ENCODE measurements at places on chromosomes 7 and 10.

DNA sequence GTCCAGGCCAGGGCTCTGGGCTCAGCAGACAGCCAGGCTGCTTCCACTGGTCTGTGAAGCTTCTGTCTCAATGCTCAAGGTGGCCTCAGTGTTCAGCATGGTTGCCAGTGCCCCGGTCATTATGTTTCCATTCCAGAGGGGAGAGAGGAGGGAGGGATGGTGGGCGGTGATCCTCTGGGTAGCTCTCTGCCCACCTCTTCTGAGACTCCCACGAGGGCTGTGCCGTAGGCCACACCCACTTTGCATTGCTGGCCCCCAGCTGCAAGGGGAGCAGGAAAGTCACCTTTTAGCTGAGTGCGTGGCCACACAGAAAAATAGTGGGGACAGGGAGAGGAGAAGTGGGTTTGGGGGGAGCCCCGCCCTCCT is 42.5 kb downstream of the FOXK1 start:
- no peak for DNase-seq

- no peak for DNase-seq
Observed at GRCh38 chr7:123849855-123850254, 4.9 kb downstream of the HYAL4 start.

DNA sequence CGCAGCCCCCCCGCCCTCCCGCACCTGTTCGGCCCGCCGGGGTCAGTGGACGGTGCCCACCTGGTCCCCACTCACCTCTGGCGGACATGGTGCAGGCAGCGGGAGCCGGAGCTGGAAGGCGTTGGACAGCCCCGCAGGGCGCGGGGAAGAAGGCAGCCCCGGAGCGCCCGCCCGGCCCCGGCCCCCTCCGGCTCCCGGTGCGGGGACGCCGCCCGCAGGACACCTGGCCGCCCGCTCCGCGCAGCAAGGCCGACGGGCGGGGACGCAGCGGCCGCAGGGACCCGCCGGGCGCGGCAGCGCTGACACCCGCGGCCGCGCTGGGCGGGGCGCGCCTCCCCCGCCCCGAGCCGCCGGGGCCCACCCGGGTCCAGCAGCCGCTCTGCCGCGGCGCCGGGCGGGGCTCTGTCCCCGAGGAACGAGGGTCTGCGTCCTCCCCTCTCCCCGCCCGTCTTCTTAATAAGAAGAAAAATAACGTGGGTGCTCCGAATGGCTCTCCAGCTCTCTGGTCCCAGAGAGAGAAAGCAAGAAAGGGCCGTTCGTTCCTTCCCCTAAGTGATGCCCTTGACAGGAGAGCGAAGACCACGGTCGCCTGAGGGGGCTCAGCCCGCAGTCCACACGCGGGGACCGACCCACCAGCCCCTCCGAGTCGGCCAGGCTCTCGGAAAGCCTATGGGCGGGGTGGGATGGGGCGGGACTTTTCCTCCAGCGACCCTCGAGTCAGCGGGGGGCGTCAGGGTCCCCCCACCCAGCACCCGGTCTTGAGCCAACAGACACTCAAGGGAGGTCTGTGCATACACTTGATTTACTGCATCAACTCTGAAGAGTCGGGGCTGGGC is 53.4 kb upstream of the FHIP2A start:
- no peak for DNase-seq

DNA sequence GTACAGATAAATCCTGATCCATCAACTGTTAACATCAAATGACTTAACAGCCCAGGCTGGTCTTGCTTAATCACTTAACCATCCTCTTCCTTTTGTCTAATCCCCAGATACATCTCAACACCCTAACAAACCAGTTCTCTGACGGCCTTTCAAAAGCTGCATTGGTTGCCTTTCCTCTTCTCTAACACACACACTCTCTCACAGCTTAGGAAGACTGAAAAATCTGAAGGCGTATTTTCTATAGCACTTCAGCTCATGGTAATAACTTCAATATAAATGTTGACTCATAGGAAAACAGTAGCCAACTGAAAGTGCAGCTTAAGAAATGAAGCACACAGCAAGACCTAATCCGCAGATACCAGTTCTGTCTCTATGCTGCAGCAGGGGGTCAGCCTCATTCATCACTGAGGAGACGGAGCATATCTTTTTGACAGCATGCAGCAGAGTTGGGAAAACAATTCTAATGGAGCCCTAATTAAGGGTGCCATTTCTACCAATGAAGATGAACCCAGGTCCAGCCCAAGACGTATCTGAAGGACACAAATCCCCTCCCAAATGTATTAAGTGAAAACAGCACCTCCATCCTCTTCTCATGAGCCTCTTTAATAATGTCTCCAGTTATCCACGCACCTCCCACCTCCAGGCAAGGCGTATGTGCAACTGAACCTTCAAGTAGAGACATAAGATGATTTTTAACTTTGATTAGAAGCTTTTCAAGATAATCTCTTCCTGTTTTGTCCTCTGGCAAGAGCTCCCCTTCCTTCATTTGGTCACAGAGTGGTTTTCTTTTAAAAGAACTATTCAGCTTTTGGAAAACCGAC is 211.7 kb upstream of the NFE2L3 start:
- no peak for DNase-seq

DNA sequence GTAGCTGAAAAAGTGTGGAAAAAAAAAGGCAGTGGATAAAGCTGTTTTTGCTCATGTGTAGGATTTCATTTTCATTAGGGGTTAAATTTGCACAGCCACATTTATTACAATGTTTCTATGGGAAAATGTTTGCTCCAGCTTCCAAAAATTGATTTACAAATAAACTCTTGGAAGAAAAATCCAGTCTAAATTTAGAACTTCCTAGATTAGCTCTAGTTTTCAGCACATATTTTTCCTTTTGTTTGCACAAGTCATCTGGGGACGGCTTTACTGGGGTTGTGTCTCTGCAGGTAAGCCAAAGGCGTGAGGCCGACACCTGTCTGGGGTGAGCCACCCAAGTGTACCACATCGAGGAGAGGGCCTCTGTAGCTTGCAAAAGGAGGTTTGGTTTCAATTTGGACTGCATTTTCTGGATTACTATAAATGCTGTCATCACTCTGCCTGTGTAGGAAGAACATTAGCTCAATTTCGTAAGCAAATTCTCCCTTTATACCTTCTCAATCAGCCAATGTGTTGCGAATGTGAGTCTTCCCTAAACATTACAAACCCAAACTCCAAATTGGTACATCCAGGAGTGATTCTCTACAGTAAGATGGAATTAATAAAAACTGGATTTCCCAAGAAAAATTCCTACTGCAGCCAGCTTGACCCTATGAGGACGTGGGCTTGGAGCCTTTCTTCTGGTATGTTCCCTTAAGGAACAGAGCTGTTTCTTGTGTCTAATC is 89.5 kb upstream of the ZNF438 start:
- no peak for DNase-seq

DNA sequence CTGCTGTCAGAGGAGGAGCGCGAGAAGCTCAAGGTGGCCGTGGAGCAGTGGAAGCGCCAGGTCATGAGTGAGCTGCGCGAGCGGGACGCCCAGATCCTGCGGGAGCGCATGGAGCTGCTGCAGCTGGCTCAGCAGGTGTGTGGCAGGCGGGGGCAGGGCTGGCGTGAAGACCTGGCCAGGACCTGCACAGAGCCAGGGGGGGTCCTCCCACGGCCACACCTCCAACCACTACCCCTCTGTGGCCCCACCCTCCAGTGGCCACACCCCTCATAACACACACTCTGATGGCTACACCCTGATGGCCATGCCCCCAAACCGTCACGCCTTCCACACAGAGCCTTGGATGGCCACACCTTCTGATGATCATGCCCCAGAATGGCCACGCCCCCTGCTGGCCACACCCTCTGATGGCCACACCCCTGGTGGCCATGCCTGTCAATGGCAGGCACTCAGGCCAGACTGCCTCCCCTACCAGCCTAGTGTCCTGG is 23.4 kb upstream of the DPYSL4 start:
- peak; percentile 68 for DNase-seq

DNA sequence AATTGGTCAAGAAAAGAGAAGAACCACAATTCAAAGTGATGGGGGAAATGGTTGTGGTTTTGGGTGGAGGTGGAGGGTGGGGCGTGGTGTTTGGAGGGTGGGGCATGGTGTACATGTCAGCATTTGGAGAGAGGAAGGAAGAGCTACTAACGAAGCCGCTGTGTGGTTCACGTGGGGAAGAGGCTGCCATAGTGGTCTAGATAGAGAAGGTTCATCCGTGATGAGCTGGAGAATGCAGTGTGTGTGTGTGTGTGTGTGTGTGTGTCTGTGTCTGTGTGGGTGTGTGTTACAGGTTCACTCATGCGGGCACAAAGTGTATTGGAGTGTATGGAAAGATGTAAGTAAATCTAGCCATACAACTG is 6.1 kb upstream of the VCL start:
- DNase-seq = no peak

DNA sequence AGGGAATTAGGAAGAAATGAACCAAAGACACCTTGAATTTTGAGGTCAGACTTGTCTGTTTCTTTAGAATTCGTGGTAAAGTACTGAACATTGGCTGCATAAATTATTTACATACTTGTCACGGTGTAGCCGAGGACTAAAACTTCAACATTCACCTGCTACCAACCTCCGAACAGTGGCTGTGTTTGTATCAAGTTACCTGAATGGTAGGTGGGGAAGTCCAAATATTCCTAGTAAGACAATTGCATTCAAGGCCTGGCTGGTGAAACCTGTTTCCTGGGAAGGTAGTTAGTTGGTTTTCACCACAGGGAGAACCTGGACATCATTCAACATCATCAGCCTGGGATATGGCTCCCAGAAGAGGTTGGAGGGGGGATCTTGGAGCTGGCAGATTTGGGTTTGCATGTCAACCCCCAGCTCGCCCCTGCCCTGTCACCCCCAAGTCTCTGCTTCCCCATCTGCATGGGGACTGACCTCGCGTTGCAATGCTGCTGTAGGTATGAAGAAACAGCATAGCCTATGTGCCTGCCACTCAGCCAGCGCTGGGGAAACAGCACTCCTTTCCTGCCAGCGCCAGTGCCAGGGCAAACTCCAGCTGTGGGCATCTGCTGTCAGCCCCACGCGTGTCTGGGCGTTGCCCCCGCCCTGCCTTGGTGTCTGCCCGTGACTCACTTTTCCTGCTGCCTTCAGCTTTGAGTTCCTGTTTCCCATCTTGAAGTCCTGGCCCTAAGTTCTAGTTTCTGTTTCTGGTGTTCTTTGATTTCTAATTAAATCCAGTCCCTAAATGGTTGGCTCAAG is 12.7 kb upstream of the LARP4B start:
- DNase-seq = no peak

DNA sequence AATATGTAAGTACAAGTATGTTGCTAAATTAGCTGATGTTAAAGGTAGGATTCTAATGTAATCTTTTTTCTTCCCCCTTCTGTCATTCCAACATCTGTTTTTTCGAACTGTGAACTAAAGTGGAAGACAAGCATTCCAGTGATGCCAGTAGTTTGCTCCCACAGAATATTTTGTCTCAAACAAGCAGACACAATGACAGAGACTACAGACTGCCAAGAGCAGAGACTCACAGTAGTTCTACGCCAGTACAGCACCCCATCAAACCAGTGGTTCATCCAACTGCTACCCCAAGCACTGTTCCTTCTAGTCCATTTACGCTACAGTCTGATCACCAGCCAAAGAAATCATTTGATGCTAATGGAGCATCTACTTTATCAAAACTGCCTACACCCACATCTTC is 62.7 kb downstream of the WAC start:
- no peak for DNase-seq

DNA sequence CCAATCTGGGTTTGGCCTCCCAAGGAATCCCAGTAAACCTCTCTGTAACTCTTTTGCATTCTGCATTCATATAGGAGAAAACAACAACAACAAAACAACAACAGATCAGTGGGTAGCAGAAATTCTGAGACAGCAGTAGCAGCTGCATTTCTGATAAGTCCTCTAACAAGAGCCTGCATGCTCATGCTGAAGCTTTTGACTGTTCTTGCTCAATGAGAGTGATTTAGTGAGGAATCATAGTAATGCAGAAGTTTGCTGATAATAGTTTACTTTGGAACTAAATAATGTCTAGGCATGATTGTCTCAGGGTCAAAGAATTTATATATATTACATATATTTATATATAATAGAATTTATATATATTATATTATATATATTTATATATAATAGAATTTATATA is 35.2 kb downstream of the BMPER start:
- no peak for DNase-seq

GRCh38 chr7:39525926-39526325 is 40.3 kb upstream of the YAE1 start:
- no peak for DNase-seq

DNA sequence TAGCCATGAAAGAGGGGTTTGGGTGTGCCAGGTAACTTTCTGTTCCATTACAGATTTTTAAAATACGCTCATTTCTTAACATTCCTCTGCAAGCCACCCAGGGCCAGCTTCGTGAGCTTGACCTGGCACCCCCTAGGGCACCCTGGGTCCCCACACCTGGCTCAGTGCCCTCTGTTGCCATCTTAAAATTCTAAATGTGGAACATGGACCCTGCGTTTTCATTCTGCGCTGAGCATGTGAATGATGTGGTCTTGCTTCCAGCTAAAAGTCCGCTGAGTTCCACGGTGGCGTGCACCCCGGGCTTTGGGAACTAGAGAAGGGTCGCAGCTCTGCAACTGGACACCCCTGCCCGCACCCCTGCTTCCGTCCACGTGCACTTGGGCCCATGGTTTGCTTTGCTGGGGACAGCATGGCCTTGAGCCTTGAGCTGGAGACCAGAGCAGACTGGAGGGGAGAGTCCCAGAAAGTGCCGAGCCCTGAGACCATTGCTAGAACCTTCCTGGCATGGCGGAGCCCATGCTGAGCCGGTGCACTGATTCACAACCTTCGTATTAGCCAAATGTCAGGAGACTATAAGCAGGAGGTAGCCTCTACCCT is 91.1 kb downstream of the RGS10 start:
- no peak for DNase-seq

- no peak for DNase-seq
Observed at GRCh38 chr10:87560495-87561129, 55.9 kb downstream of the MINPP1 start.

- no peak for DNase-seq
Observed at GRCh38 chr7:93923942-93924341, 2.4 kb downstream of the GNG11 start.

GRCh38 chr7:29192323-29192722 is 2.3 kb upstream of the CHN2 start:
- DNase-seq = no peak

GRCh38 chr7:12297283-12298108 is 86.4 kb downstream of the TMEM106B start:
- DNase-seq = no peak

DNA sequence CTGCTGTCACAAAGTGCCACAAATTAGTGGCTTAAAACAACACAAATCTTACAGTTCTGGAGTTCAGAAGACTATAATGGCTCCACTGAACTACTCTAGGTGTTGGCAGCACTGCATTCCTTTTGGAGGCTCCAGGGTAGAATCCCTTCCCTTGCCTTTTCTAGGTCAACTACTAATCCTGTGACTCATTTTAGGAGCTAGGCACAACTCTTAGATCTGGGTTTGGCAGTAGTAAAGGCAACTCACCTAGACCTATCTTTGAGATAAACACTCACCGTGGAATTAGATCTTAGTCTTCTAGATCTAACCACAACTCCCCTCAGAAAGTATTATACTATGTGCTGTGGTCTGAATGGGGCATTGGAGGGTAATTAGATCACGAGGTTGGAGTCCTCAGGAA is 60.4 kb downstream of the ANKIB1 start:
- no peak for DNase-seq

All from NCI-H1105 (cell line).